ENCODE measurements at places on chromosomes 13 and 19. TPM values are rescaled to one million over a fixed set of nuclear protein-coding genes. Genes with fewer than 3 reads are reported as not detected.

- DNase-seq: no peak
Measured at GRCh38 chr19:19192910-19193423, 909 bp downstream of the RFXANK start.

The ZNF562 gene
- total RNA-seq: 18.8 TPM

GRCh38 chr19:49020342-49020741 is 3.5 kb upstream of the LHB start:
- DNase-seq: no peak

The KLK13 gene
- not detected for total RNA-seq

DNA sequence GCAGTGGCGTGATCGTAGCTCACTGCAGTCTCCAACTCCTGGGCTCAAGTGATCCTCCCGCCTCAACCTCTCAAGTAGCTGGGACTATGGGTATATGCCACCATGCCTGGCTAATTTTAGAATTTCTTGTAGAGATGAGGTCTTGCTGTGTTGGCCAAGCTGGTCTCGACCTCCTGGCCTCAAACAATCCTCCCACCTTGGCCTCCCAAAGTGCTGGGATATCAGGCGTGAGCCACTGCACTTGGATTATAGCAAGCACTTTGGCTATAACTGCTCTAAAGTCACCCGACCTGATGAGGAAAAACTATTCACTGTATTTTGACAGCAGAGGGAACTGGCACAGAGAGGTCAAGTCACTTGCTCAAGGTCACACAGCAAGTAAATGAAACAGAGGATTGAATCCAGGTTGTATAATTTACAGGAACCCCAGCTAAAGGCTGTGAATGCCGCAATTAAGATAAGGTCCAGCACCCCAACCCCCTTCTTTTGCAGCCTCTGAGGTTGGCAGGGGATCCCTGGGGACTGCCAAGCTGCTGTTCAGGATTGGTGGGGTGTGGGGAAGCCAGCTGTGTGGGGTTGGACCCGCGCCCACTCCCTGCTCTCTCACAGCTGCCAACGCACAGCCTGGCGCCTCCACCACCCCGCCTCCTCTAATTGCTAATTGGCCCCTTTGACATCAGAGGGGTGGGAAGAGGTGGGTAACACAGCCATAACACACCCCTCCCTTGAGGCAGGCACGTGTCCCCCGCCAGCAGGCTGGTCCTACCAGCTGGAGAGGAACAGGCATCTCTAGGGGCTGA is 6.0 kb downstream of the TMIGD2 start:
- no peak for DNase-seq

- DNase-seq: no peak
Measured at GRCh38 chr13:99470027-99470426, 31.2 kb upstream of the TM9SF2 start.

- DNase-seq: no peak
Measured at GRCh38 chr13:99296398-99296797, 10.8 kb downstream of the GPR183 start.

The ZSCAN5B gene
- total RNA-seq: not detected

DNA sequence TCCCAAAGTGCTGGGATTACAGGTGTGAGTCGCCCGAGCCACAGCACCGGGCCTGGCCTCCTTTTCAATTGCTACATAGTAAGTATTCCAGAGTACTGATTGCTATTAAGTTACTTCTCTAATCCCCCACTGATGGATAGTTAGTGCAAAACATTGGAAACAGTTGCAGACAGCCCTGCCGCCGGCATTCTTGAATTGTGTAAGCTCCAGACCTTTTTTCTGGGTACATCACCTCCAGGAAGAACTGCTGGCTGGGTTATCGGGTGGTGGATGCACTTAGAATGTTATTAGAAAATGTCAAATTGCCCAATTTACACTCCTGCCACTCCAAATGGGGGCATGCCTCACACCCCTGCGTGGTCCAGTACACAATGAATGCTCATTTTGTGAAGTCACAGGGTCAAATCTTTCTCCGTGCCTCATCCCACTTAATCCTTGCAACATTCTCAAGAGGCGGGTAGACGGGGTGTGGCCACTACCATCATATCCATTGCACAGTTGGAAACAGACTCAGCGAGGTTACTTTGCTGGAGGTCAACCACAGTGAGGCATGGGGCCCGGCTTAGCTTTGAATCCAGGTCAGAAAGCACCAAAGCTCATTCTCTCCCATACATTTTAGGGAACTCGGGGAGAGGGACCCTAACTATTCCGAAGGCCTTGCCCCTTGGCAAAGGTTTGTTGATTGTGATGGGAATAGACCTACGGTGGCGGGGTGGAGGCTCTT is 1.0 kb upstream of the KDM4B start:
- DNase-seq: no peak

DNA sequence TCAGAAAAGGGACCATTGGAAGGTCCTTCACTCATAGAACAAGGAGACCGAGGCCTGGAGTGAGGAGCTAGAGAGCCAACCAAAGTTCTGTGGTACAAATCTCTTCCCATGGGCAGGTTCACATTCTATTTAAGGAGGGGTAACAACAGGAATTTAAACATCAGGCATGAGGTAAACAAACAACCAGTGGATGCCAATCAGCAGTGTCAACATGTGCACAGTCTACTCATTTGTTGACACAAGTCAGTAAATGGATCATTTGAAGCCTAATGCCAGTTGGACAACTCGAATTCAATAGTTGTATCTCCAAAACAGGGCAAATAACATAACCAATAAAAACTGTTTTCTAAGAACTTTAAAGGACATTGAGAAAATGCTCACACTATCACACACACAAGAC is 6.3 kb upstream of the DOCK9 start:
- no peak for DNase-seq

DNA sequence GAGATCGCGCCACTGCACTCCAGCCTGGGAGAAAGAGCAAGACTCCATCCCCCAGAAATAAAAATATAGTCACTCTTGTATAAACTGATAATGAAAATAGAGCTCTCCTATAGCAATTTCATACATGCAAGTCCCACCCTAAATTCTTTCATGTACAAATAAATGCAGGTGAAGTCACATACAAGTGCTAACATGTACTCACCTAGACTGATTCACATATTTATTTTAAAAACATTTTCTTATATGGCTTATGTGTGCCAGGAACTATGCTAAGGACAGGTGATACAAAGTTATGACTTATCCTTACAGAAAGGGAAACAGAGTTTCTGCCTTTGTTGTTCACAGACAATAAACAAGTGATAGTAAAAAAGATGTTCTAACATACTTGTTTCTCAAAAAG is 32.0 kb downstream of the USP12 start:
- DNase-seq: no peak

DNA sequence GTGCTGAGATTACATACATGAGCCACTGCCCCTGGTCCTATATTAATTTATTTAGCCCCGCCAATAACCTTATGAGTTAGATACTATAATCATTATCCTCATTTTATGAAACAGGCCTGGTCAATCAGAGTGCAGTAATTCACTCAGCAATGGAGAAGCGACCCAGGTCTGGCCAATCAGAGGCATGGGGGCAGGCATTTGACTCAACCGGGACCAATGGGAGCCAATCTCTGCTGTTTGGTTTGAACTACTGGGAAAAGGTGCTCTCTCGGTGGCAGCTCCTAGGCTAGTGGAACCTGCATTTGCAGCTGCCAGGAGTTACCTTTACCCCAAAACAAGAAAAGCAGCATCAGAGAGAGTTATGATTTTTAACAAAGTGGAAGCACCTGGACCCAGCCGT is 6.6 kb downstream of the SIRT2 start:
- DNase-seq: no peak

- no peak for DNase-seq
Measured at GRCh38 chr13:104766319-104766718, 1700.1 kb upstream of the SLC10A2 start.

GRCh38 chr13:108268466-108269112 is 929 bp upstream of the TNFSF13B start:
- DNase-seq: peak; percentile 19

GRCh38 chr13:85419611-85420010 is 379.6 kb downstream of the SLITRK6 start:
- DNase-seq: no peak

- DNase-seq: no peak
Measured at GRCh38 chr19:36256853-36257519, 42.1 kb downstream of the ZNF146 start.

GRCh38 chr19:6801485-6802086 is 29.1 kb downstream of the VAV1 start:
- peak; percentile 84 for DNase-seq

The MUC16 gene
- total RNA-seq: under 0.01 TPM

DNA sequence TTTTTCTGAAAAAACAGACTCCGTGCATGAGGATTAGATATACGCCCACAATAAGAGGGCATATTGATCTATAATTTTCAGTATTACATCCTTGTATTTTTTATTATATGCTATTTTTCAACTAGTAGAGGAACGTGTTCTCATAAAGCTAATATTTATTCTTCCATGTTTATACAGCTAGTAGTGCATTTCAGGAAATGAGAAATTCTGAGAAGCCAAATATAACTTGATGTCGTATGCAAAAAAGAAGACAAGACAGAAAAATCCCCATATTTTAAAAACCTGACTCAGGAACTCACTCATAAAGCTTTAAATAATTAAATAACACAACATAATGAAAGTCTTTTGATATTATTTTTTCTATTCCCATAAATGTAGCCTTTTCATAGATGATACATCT is 308.6 kb downstream of the ENOX1 start:
- DNase-seq: no peak

GRCh38 chr19:23343434-23344010 is 51.7 kb downstream of the ZNF91 start:
- no peak for DNase-seq

The KIR2DL1 gene
- not detected for total RNA-seq

GRCh38 chr13:93147946-93148345 is 78.7 kb upstream of the GPC6 start:
- DNase-seq: no peak

The FGF22 gene
- not detected for total RNA-seq

GRCh38 chr19:49894011-49894664 is 2.5 kb downstream of the IL4I1 start:
- no peak for DNase-seq

The ZNF699 gene
- total RNA-seq: 10.7 TPM

The RUBCNL gene
- total RNA-seq: not detected

DNA sequence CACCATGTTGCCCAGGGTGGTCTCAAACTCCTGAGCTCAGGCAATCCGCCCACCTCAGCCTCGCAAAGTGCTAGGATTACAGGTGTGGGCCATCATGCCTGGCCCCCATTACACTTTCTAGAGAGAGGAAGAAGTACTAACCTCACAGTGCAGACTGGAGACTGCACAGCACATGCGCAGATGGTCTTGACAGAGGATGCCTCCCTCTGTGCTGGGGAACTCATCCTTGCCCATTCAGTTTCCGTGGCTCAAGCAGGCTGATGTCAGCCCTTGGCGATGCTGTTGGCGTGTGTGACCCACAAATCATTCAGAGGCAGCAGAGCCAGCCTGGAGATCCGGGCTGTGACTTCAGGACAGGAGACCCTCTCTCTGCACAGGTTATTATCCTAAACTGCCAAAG is 14.6 kb upstream of the FFAR2 start:
- DNase-seq: no peak

- DNase-seq: no peak
Measured at GRCh38 chr19:44649578-44650145, 6.0 kb downstream of the PVR start.

The LRRC8E gene
- not detected for total RNA-seq

The KLK12 gene
- not detected for total RNA-seq

DNA sequence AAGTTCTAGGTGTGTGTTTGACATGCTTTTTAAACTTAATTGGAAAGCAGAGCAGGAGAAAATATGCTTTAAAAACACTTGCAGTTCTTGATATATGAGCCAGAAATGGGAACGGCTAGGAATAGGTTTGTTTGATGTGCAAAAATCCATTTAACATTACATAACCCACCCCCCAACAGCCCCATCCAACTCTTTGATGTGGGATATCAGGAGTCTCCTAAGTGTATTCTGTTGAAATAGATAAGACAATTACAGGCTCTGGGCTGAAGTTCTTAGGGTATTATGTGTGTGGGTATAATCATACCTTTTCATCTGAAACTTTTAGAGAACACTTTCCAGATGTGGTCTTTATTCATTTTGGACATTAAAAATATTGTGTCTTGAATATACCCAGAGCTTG is 240.4 kb upstream of the CSNK1A1L start:
- DNase-seq: no peak

GRCh38 chr13:21834521-21834920 is 163.6 kb downstream of the FGF9 start:
- no peak for DNase-seq

DNA sequence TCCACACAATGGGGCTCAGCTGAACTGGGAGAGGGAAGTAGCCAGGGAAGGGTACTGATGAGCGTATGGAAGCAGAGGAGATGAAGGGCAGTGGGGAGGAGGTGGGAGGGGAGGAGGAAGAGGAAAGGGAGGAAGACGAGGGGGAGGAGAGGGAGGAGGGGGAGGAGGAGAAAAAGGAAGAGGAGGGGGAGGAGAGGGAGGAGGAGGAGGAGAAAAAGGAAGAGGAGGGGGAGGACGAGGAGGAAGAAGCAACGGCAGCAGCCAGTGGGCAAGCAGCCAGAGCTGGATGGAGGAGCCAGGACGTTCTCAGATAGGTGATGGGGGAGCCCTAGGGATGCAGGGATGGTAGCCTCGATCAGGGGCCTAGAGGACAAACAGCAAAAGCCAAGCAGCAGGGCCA is 5.6 kb downstream of the CERS4 start:
- DNase-seq: no peak

DNA sequence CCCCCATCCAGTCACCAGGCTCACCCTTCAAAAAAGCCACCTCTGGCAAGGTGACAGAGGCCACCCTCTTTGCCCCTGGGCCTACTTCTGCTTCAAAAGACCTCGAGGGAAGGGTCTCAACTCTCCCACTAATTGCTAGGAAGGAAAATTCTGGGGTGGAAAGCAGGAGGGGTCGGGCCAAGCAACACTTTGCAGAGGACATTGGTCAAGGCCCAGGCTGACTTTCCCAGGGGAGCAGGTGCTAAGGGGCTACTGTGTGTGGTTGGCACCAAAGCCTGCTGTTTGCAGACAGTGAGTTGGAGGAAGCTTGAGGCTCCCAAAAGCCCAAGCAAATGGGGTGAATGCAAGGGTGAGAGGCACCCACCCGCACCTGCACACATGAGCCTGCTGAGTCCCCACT is 28.6 kb upstream of the VSTM2B start:
- DNase-seq: no peak

- DNase-seq: no peak
Measured at GRCh38 chr13:36190771-36191170, 23.6 kb downstream of the SOHLH2 start.

- no peak for DNase-seq
Measured at GRCh38 chr13:52024481-52024880, at the start of gene UTP14C. TSS of gene UTP14C (plus strand) at chr13:52024691. CDS start at chr13:52028805, 4,114 bp downstream.

- peak; percentile 53 for DNase-seq
Measured at GRCh38 chr19:11887611-11888531, at the start of gene ZNF69. TSS of gene ZNF69 (plus strand) at chr19:11887782. CDS start at chr19:11887924, 142 bp downstream.

GRCh38 chr13:45393941-45394570 is 24.1 kb downstream of the SLC25A30 start:
- DNase-seq: peak; percentile 26

DNA sequence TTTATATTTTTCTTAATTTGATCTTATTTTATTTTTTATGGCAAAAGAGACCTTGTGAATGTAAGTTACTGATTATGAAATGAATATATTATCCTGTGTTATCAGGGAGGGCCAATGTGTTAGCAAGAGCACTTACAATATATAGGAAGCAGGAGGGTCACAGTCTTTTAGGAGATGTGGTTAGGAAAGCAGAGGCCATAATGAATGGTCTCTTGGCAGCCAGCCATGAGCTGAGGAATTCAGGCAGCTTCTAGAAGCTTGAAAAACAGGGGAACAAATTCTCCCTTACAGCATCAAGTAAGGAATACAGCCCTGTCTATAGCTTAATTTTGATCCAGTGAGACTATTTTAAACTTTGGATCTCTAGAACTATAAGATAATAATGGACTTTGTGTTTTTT is 2374.6 kb downstream of the PCDH9 start:
- no peak for DNase-seq
